ENCODE measurements at places on chromosomes 16 and 17.

- peak; percentile 42 for DNase-seq
These were observed 82.0 kb upstream of the PLCG2 start for GRCh38 chr16:81696961-81697615.

GRCh38 chr17:50165867-50166517, at the start of gene SGCA:
Gene SGCA (plus strand): TSS chr17:50166005. CDS start chr17:50166041, 36 bp downstream.
- no peak for DNase-seq

DNA sequence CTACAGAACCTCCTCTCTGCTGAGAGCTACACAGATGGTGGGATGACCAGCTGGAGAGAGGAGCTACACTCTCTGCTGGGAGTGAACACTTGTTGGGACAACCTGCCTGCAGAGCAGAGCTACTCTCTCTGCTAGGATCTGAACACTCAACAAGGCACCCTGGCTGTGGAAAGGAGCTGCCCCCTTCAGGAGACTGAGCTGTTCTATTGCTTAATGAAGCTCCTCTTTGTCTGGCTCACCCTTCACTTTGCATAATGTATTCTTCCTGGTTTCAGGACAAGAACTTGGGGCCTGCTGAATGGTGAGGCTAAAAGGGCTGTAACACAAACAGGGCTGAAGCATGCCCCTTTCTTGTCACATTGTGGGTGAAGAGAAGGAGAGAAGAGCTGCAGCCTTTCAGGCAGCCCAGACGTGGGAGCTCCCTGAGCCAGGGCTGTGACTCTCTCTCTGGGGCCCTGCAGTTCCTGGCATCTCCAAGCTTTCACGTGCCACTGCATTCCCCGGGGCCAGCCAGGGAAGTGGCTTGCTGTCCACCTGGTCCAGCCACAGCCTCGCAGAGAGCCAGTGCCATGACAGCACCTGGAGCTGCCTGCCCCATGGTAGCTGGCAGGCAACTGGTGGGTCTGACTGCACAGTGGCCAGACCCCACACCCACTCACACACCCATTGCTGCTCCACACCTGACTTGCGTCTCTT, 272.8 kb upstream of the KCNJ16 start:
- DNase-seq, result no peak

- DNase-seq, result no peak
These were observed 555.5 kb downstream of the WWOX start for GRCh38 chr16:78654929-78655328.

DNA sequence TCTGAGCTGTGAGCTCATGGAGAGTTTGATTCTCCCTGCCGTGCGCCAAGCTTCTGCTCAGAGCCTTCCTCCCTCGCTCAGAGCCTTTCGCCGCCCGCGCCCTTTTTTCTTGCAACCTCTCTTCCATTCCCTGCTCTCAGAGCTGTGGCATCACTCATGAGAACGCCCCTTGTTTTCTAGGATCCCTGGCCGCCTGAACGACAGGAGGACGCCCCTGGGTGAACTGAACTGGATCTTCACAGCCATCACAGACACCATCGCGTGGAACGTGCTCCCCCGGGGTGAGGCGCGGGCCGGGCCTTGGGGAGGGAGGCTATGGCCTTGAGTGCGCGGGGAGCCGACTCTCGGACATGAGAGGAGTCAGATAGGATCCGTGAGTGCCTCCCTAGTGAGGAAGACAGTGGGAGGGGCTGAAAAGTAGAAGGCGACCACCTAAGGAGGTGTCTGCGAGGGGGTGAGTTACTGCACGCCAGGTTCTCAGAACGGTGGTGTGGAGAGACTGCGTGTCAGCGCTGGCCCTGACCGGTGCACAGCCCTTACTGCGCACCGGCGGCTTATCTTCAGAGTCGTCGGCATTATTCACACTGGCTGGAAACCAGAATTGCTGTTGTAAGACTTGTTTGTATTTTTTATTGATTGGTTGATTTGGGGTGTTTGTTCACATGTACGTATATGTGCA, 169.5 kb upstream of the CHMP6 start:
- peak; percentile 11 for DNase-seq

DNA sequence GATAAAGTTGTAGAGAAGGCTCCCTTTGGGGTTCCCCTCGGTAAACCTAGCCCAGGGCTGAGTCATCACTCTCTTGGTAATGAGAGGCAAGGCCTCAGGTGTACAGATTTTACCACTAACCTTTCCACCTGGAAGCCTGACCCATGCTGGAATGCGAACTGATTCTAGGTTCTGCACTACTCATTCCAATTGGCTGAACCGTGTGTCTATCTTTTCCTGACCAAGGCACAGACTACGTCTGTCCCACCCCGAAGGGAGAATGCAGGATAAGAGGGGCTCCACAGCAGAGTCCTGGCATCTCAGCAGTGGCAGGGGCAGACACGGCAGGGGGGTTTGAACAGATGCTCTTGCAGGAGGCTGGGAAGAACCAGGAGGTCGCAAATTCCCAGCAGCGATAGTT, 65.4 kb upstream of the B4GALNT2 start:
- DNase-seq, result no peak

DNA sequence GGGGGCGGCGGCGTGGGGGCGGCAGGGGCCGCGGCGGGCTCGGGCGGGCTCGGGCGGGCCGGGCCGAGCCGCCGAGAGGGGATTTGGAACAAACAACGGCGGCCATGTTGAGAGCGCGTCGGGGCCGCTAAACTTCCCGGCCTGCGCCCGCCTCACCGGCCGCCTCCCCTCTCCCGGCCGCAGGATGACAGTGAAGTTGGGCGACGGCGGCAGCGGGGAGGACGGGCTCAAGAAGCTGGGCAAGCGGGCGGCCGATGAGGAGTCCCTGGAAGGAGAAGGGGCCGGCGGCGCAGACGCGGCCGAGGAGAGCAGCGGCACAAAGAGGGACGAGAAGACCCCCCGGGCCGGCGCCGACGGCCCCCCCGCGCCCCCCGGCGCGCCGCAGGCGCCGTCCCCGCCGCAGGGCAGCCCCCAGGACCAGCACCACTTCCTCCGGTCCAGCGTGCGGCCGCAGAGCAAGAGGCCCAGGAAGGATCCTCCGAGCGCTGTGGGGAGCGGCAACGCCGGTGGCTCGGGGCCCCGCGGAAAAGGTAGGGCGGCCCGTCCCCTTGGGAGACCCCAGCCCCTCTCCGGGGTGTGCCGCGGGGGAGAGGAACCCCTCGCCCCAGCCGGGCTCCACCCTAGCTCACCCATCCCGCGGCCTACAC, 2.4 kb downstream of the CRAMP1 start:
- no peak for DNase-seq

DNA sequence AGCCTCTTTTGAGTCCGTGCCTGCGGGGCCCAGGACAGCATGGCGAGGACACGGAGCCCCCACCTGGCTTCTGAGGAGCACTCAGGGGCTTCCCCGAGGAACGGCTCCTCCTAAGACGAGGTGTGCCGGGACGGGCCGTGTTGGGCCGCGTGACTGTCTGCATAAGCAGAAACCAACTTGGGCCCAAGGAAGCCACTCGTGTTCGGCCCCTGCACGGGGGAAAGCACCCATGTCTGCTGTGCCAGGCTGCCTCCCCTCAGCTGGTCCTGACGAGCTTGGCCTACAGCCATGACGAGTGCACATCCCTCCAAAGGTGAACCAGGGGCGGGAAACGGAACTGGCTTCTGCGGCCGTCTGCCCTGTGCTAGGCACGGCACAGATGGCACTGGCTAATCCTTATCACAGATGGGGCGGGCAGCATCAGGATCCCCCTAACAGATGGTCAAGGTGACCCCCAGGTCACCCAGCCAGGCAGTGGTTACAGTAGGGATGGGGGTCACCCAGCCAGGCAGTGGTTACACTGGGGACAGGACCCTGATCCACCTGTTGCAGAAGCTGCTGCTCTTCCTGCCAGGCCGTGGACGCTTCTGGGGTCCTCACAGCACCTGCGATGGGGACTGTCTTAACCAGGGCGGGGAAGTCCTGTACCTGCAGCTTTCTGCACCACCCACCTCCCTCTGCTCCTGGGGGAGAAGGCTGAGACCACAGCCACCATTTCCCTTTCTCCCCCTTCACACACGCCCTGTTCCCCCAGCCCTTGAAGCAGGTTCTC, 25.6 kb downstream of the MRM3 start:
- no peak for DNase-seq

DNA sequence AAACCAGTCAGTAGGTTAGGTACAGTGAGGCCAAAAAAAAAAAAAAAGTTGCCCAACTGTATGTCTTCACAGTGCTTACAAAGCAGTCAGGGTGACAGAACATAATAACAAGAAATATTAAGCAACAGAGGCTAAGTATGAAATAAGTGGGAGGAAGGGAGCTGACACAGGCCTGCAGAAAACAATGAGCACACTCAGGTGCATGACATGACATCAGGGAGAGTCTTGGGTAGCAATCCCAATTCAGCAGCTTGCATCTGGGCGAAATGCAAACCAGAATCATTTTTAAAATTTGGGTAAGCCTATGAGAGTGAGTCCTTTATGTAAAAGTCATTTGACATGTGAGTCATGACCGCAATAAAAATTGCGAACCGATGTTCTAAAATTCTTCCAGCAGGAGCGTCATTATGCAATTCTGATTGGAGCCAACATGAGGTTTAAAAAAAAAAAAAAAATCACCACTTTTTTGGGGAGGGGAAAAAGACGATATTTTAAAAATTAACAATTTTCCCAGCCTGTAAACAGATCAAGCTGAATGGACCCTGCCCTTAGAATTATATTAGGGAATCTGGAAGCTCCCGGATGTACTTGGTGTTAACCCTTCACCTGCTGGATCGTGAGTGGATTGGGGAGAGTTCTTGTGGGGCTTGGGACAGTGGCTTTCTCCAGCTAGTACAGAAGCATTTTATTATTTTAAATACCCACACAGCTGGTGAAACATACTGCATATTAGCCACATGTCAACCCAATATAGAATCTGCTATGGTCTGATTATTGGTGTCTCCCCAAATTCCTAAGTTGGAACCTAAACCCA, 127.9 kb downstream of the NPIPB5 start:
- no peak for DNase-seq

DNA sequence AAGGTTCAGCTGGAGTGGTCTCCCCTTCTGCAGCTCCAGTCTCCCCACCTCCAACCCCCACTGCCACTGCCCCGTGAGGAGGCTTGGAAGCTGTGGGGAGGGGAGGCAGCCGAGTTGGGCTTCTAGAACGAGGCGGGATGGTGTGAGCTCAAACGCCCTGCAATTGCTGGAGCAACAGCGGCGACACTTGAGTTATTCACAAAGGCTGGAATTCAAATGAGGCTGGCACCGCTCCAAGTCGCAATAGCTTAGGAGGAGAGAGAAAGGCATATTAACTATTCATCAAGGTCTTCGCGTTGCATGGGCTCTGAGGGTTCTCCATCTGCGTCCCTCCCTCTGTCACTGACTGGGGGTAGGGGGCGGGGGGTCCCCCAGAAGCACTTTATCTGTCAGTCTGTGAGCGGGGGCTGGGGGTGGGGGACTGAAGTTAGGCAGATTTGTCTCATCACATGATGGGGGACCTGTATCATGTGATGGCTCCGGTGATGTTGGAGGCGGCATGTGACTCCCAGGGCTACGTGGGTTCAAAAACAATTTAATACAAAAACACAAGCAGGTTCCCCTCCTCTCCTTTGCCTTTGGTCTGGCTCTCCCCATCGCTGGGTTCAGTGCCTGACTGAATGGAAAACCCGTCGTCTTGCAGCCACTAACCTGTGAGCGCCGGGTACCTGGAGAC, 70.5 kb downstream of the RBBP6 start:
- DNase-seq, result no peak

All from CD4-positive, alpha-beta T cell treated with Interleukin-15 for 1 hour (primary cell).